ENCODE measurements at places on chromosomes 13 and 19.

DNA sequence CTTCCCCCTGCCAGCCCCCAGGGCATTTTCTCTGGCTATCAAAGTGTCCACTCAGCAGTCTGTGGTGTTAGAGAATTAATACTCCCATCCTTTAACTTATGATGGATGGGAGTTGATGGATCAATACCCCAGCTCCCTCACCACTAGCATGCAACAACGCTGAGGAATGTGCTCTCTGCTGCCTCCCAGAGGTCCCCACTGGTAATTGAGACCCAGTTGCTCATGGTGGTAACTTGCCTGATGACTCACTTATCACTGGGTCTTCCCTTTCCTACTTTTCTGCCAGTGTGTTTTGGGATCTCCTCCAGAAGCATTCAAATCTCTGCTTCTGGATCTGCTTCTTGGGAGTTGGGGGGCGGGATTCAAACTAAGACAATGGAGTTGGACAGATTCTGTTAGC lies 20.3 kb upstream of the CACNA1A start:
- DNase-seq = no peak

GRCh38 chr13:99528547-99528946 lies 27.3 kb downstream of the TM9SF2 start:
- DNase-seq = no peak

GRCh38 chr13:22369840-22370239 lies 699.0 kb downstream of the FGF9 start:
- no peak for DNase-seq

DNA sequence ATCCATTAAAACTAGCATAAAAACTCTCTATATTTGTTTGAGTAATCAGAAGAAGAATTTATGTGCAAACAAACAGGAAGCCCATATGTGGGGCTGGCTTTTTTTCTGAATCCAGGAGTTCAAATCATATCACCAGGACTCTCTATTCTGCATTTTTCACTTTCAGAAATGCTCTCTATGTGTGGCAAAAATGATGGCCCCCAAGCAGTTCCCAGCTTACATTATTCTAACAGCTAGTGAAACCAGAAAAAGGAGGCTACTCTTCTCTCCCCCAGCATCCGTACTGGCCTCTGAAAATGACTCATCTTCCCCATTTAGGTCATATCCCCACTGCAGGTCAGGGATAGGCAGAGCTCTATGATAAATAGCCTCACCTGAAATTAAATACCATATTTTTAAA lies 20.4 kb downstream of the RBM26 start:
- DNase-seq = no peak

DNA sequence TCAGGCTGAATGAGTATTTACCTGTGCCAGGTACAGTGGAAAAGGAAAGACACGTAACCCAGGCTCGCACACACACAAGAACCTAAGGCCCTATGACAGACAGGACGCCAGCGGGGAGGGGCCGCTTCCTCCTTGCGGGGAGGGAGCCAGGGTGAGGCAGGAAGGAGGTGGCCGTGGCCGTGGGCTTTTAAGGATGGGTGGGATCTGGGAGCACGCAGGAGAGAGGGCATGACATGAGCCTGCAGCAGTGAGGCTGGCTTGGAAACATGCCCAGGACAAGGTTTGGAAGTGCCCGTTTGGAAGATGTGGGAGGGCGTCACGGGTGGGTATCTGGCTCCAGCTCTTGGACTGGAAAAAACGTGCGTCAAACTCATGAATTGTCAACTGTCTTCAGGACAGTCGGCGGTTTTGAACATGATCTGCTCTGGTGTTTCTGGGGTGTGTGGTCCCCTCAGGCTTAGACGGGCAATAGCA lies 20.1 kb downstream of the SH3GL1 start:
- no peak for DNase-seq

DNA sequence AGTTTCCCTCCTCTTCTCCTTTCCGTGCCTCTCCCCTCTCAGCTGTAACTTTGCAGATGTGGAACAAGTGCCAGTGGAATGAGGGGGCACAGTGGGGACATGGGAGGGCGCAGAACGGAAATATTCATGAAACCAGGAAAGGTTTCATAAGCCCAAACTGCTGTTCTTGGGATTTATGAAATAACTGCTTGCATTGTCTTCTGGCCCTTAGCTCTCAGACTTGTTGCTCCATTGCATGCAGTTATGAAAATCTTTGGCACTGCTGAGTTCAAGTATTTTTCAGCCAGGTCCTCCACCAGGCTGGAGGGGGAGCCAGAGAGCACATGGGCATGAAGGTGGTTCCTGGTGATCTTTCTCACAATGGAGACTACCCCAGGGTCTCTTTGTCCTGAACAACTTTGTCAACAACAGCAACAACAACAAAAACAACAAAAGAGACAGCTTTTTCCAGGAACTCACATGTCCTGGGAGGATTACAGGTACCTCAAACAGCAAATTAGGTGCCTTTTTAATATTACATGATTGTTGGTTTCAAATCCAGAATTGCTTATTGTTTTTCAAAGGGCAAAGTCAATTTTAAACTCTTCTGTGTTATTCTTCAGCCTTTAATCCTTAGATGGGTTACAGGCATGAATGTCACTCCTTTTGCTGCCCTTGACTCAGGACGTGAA lies 1.5 kb downstream of the RGCC start:
- peak; percentile 5 for DNase-seq

GRCh38 chr13:101157261-101157660 lies 259.0 kb downstream of the NALCN start:
- no peak for DNase-seq

GRCh38 chr13:75645141-75645540 lies 9.0 kb downstream of the LMO7 start:
- no peak for DNase-seq

- DNase-seq = no peak
Observed at GRCh38 chr13:21675095-21675991, 4.5 kb downstream of the FGF9 start.

DNA sequence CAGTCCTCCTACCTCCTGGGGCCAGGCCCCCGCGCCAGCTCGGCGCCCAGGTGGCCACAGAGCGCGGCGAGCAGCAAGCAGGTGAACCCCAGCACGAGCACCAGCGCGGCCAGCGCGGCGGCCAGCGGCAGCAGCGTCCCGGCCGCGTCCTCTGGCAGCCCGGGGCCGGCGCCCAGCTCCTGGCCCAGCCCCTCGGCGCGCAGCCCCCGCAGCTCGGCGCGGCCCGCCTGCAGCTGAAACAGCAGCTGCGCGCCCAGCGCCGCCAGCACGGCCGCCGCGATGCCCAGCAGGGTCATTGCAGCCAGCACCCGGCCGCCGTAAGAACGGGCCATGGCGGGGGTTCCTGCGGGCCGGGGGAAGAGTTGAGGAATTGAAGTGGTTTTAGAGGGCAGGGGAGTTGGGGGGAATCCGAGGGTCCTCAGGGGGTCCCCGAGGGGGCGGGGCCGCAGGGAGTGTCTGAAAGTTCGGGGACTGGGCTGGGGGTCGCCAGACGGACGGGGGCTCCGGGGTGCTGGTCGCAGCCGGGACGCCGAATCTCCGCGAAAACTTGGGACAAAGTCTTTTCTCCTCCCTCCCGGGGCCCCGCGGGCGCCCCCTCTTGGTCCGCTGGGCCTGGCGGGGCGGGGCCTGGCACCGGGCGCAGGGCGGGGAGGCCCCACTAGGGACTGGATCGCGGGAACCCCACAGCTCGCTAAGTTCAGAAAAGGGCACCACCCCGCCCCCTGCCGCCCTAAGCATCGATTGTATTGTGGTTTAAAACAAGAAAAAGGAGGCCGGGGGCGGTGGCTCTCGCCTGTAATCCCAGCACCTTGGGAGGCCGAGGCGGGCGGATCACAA lies at the start of gene TMEM221:
Gene TMEM221 (minus strand): TSS at position 538 of the 837 bp plus-strand sequence. CDS start 206 bp downstream, at position 332.
- no peak for DNase-seq

GRCh38 chr19:13072188-13072908 lies 30.3 kb downstream of the LYL1 start:
- no peak for DNase-seq

Measured in esophagus squamous epithelium (tissue), 5 donors.